ENCODE measurements at places on chromosomes 5 and 9.

- DNase-seq: no peak
These were observed 68.8 kb downstream of the C9orf50 start for GRCh38 chr9:129552064-129552463.

GRCh38 chr9:13083963-13084528 lies 195.4 kb downstream of the MPDZ start:
- DNase-seq: peak; percentile 28

DNA sequence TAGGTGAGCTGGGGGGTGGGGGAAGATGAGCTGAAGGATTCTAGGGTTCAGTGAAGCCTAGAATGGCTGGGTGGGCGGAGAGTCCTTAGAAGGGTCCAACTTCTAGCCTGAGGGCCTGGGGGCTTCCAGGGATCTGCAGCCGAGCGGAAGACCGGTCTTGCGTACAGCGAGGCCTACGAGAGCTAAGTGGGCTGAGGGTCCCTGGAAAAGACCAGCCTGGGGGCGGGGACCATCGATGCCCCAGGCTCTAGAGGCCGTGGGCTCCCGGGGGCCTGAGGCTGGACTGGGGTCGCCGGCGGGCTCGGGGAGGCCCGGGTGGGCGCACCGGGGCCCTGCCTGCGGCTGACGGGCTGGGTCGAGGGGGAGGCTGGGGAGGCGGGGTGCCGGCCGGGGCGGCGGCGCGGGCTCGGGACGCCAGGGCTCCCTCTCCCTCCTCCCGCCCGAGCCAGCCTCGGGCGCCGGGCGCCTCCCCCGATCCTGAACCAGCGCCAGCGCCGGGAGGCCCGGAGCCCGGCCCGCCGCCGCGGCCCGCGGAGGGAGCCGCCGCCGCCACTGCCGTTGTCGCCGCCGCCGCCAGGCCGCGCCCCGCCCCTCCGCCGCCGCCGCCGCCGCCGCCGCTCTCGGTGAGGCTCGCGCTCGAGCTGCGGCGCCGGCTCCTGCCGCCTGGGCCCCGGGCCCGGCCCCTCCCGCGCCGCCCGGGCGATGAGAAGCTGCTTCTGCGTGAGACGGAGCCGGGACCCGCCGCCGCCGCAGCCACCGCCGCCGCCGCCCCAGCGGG lies at the start of gene MVB12B:
TSS of gene MVB12B (plus strand) at position 602 of the 778 bp plus-strand sequence. CDS start at position 703, 101 bp downstream.
- DNase-seq: no peak

GRCh38 chr5:83718195-83718825 lies 2.3 kb downstream of the HAPLN1 start:
- peak; percentile 72 for DNase-seq
